ENCODE measurements at places on chromosomes 5 and 9.

- no peak for DNase-seq
Observed at GRCh38 chr9:124392254-124392870, 22.9 kb downstream of the PSMB7 start.

DNA sequence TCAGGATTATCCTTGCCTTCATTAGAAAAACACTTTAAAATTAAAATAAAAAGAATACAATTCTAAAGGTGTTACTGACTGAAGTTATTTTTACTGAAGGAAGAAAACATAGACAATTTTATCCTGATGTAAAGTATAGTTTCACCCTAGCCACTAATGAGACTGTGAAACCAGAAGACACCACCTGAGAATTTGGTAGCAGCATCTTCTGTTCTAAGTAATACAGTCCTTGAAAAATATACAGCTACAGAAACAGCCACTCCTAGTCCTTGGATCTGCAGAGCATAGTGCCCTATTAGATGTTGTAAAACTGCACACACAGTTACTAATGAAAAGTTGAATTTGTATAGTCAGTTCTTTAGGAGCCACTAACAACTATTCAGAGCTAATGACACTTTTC is 377.7 kb downstream of the PRR16 start:
- DNase-seq: no peak

DNA sequence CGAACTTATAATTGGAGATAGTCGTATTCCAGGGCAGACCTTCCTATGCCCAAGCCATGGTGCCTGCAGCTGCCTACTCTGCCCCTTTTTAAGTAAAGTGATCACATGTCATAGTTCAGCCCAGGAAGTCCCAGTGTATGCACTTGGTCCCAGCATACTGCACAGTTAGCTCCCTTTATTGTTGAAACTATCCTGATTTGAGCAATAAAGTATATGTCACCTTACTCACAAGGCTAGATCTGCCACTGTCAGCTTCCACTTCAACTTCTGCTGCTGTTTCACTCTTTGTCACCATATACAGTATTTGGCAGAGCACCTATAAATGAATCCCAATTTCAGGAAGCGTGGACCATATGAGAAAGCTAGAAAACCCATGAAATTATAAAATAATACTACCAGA is 103.8 kb upstream of the PTGER4 start:
- no peak for DNase-seq

DNA sequence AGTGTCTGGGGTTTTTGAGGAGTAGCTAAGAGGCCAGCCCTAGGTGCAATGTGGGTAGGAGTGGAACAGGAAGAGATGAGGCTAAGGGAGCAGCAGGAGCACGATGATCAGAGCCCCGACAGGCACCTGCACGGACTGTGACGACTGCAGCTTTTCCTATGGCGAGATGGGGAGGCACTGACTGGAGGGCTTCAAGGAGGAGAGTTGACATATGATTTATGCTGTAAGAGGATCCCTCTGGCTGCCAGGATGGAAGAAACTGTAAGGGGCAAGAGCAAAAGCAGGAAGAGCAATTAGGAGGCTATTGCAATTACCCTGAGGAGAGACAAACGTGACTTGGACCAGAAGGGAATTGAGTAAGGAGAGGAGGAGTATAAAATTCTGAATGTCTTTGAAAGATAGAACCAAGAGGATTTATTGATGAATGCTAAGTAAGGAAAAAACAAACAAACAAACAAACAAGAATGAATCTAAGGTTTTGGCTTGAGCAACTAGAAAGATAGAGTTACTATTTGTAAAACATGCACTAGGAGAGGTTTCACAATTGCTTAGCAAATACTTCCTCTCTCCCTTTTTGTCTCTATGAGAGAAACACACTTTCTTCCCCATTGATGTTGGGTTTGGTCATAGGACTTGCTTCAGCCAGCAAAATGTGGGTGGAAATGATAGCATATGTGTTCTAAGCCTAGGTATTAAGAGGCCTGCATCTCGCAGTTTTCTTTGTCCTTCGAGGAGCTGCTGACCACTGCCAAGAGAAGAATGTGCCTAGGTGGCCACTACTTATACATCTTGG is 32.9 kb downstream of the TRPC7 start:
- DNase-seq: no peak

DNA sequence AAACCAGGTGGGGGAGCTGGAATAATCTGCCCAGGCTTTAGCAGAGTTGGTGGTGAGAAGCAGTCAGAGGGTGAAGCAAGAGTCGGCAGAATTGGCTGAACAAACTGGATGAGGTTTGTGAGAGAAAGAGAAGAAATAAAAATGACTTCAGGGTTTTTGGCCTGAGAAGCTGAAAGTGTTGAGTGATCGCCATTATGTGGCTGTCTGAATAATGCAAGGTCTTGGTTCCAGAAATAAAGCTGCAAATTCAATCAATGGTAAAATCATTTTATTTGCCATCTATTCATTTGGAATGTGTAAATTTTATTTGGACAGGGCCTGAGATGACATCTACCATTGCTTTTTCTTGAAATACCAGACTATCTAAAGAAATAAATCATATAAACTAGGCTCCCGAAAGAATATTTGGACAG is 50.4 kb upstream of the DAB2 start:
- DNase-seq: no peak

DNA sequence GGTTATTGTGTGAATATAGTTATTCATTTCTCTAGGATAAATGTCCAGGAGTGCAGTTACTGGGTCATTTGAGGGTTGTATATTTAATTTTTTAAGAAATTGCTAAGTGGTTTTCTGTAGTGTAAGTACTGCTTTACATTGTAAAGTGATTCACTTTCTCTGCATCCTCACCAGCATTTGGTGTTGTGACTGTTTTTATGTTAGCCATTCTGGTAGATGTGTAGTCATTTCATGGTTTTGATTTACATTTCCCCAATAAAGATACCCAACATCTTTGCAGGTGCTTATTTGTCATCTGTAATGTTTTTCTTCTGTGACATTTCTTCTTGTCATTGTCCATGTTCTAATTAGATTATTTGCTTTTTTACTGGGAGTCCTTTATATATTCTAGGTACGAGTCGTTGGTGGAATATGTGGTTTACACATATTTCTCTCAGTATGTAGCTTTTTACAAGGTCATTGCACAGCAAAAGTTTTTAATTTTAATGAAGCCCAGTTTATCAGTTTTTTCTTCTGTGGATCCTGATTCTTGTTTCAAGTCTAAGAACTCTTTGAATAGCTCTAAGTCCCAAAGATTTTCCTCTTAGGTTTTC is 34.0 kb downstream of the SCGB3A1 start:
- no peak for DNase-seq

DNA sequence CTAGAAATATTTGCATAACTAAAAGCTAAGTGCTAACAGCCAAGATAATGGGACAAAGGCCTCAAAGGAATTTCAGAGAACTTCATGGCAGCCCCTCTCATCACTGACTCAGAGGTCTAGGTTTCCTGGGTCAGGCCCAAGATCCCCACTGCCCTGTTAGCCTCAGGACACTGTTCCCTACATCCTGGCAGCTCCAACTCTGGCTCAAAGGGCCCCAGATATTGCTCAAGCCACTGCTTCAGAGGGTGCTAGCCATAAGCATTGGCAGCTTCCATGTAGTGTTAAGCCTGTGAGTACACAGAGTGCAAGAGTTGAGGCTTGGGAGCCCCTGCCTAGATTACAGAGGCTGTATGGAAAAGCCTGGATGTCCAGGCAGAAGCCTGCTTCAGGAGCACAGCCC is 998.1 kb downstream of the TLE1 start:
- no peak for DNase-seq

- DNase-seq: no peak
Observed at GRCh38 chr9:74953235-74953751, 581 bp upstream of the C9orf40 start.

DNA sequence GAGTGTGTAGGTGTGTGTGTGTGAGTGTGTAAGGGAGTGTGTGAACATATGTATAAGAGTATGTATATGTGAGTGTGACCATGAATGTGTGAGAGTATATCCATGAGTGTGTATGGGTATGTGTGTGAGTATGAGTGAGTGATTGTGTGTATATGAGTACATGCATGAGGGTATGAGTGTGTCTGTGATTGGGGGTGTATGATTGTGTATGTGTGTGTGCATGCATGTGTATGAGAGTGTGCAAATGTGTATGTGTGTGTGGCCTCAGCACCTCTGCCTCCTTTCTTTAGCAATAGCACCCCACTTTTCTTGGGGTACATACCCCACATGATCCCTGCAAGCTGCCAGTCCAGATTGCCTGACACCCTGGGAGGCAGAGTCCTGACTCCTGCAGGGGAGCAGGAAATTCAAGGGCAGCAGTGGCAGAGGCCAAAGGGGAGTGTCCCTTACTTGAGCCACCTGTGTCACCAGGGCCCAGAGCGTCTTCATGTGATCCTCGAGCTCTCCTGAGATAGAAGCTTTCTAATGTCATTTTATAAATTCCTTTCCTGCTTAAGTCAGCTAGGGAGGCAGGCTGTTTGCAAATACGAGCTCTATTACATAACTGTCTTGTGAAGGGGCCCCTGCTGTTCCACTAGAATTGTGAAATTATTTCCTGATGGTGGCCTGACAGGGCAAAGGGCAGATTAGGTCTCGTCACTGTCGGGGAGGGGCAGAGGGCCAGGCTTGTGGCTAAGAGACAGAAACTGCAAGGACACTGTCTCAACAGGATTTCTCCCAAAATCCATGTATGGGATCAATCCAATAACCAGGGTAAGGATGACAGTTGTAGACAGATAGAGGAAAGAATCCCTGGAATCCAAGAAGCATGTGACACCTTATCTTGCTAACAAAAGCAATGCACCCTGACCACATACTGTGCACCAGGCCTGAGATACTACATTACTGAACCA is 389.1 kb downstream of the GADD45G start:
- peak; percentile 42 for DNase-seq

GRCh38 chr9:116476935-116477381 is 210.1 kb upstream of the TRIM32 start:
- DNase-seq: no peak

- DNase-seq: no peak
Observed at GRCh38 chr5:101955891-101956290, 340.2 kb downstream of the SLCO4C1 start.

GRCh38 chr5:1853531-1853930 is 29.2 kb downstream of the IRX4 start:
- no peak for DNase-seq

- no peak for DNase-seq
Observed at GRCh38 chr9:133470427-133470924, 8.4 kb downstream of the SLC2A6 start.

DNA sequence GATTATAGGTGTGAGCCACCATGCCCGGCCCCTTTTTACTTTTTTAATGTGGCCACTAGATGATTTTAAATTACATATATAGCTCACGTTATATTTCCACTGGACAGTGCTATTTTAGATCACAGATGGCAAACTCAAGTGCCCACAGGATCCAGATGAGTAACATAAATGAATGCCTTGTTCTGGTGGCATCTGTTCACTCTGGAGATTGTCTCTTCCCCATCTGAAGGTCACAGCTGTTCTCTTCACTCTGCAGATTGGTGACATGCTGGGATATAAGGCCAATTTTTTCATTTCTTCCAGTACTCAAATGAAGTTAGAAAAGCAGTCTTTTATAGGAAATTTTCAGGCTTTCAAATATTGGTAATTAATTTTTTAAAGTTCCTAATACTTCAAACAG is 160.1 kb downstream of the DOCK8 start:
- no peak for DNase-seq

GRCh38 chr9:29129763-29130162 is 1556.5 kb upstream of the C9orf72 start:
- no peak for DNase-seq

DNA sequence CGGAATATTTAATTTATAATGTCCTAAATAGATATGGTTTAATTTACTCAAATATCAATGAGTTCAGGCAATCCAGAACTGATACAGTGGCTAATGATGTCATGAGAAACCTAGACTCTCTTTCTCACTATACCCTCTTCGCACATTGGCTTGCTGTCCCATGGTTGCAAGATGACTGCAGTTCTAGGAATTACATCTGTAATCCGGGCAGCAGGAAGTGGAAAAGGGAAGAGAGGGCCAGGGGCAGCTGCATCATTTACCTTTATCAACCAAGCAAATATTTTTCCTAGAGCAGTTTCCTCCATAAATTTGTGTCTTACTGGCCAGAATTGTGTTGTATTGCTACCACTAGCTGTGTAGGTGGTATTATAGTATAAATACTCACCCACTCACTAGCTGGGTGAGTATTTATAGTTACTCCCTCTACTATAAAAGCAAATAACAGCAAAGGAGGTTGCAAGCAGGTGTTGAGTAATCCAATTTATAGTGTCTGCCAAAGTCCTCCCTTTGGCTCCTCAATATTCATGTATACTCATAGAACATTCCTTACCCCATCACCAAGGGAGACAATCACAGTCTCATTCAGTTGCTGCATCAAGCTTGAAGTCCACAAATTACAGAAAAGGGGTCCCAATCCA is 168.8 kb downstream of the DROSHA start:
- no peak for DNase-seq

DNA sequence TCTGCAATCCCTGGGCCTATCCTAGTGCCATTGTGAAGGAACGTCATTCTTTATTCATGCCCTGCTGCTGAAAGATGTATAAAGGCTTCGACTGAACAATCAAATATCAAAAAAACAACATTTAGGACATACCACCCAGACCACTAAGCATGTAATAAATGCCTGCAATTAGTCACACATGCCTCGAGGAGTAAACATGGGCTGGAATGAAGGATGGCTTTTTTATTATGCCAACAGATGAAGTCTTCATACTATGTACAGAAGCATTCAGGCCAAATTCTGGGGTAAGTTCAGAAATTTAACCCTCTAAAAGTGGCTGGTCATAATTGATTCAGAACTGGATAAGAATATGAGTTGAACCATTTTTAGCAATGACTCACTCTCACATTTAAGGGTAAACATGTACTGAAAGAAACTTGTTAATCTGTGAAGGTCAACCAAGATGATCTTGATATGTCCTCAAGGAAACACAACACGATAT is 38.1 kb downstream of the FAM240B start:
- no peak for DNase-seq

DNA sequence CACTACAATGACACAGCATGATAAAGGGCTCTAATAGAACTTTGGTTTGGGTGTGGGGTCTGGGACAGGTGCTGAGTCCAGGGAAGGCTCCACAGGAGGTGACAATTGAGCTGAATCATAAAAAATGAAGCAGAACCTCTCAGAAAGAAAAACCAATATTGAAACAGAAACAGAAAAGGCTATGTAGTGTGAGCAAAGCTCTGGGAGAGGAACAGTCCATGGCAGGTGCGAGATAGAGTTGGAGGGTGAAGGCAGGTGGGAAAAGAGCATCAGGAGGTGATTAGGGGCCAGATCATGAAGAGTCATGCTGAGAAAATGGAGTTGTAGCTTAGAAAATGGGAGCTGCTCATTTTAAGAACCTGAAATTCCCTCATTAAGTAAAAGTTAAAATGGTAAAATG is 164.9 kb downstream of the KCTD16 start:
- peak; percentile 95 for DNase-seq

- no peak for DNase-seq
Observed at GRCh38 chr5:42302186-42302585, 121.1 kb upstream of the GHR start.

- DNase-seq: no peak
Observed at GRCh38 chr9:6619909-6620308, 25.6 kb downstream of the GLDC start.
